ENCODE measurements at places on chromosomes 7 and 10.

- DNase-seq = no peak
Measured at GRCh38 chr7:9013940-9014339, 580.5 kb downstream of the NXPH1 start.

DNA sequence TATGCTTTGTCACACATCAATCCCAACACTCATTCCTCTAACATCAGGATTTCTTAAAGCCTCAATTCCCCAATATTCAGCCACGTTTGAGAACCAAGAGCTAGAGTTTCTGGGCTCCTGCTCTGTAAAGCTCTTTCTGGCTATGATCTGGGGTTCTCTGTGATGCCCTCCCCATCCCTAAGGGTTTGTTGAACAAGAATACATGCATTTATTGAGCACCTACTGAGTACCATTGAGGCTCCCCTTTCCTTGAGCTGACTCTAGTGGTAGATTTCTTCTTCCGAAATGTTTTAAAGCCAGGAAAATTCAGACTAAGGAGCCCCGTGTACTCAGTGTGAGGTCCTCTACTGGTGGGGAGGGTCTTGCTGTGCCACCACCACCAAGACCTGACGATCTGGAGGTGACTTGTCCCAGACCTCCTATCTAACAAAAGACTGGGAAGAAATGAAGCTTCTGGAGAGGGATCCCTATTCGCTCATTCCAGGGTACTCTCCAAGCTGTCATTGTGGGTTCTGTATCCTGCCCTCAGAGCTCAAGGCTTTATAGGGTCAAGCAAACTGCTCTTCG lies 23.1 kb upstream of the SRGN start:
- no peak for DNase-seq

GRCh38 chr10:10096296-10096695 lies 921.4 kb upstream of the CELF2 start:
- no peak for DNase-seq

- DNase-seq = no peak
Measured at GRCh38 chr7:22083704-22084240, 138.1 kb upstream of the CDCA7L start.

DNA sequence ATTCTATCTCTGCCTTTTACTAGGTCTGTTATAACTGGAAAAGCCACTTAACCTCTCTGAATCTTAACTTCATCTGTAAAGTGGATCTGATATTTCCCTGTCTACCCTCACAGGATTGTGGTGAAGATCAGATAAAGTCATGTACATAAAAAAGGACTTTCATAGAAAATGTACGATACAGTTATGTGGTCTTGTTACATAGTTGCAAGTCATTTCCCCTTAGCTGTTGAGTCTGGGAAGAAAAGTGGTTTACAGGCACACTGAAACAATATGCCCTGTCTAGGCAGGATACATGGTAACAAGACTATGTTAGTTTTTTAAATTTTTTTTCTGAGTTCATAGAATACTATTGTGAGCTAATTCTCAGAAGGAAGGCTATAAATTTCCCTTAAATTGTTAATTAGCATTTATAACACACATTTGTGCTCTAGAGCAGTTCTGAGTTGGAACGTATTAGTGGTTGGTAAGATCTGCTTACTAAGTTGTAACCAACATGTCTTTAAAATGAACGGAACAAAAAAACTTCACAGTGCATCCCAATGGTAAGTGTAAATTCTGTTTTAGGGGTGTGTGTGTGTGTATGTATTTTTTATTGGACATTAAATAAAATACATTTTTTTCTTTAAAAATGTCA lies 7.1 kb upstream of the GSTO1 start:
- no peak for DNase-seq

DNA sequence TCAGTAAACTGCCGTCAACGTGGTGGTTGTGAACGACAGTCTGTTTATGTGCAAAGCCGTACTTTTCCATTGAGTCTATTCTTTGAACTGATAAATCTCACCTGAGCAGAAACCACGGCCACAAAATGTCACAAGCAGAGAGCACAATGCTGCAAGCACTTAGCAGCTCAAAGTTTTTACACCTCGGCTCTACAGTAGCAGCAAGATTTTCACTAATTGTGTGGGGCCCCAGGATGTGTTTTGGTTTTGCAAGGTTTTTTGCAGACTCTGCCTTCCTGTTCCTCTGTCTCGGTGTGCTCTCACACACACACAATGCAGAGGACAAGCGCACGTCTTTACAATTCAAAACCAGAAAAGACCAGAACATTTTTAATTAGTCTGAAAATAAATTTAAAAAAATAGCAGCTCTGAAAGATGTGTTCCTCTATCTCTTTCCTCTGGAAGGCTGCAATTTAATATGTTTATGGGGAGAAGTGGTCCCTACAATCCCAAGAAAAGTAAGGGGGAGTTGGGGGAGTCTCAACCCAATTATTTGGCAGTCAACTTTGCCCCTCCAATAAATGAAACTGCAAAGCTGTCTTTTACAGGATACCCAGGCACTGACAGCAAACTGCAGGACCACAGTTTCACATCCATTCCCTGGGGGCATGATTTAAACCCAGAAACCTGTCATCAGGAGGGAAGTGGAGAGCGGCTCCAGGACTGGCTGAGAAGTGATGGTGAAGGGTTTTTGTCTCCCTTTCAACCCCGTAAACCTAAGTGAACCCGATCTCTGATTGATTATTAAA lies 73.8 kb upstream of the SFMBT2 start:
- DNase-seq = peak; percentile 73

DNA sequence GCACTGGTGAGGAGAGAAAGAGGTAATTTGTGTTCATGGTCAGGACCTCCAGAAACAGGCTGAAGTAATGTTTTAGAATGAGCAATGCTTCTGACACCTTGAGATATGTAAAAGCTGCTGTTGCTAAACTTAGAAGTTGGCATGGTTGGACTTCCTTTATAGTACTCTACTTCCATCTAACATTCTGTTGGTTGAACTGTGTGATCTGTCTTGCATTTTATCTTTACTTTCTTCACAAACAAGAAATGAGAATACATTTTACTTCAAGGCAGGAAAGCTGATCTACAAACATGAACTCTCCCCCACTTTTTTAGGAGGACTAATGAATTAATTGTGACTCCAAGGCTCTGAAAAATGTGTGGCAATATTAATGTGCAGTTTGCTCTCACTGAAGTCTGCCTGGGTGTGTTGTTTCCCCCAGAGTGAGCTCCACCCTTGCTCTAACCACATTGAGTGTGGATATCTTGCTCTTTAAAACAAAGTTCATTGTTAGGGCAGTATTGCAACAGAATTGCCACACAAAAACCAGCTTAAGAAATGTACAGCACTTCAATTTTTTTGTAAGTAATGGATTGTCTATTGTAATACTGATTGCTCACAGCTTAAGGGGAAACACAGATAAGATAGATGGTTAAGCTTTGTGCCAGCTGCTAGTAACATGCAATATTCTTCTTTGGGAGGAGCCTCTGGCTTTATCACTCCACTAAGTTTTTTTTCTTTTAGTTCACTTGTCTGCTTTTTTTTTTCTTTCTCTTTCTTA lies 69.0 kb downstream of the ADD3 start:
- DNase-seq = peak; percentile 66

DNA sequence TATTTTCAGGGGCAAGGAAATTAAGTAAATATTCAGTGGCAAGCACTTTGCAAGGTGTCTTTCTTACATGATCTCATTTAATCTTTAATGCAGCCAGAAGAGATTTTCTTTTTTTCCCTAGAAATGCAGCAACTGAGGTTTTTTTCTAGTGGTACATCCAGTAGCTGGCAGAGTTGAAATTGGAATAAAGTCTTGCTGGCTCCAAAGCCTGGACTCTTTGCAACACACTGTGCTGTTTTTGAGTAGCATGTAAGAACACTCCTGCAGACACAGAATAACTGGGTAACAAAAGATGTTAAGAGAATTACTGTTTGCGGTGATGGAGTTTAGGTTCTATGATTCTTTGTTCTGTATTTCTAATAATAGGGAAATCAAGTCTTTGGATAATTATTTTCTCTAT lies 123.6 kb downstream of the PON1 start:
- no peak for DNase-seq

GRCh38 chr10:75858339-75858738 lies 426.9 kb downstream of the LRMDA start:
- DNase-seq = no peak

- DNase-seq = peak; percentile 77
Measured at GRCh38 chr10:78047314-78047891, 13.7 kb downstream of the RPS24 start.
